Lower leg skin (tissue), 4 donors: ENCODE measurements at places on chromosomes 11 and 22.
A peak's percentile ranks its signal among the peaks of the same experiment; 100 is the strongest.

DNA sequence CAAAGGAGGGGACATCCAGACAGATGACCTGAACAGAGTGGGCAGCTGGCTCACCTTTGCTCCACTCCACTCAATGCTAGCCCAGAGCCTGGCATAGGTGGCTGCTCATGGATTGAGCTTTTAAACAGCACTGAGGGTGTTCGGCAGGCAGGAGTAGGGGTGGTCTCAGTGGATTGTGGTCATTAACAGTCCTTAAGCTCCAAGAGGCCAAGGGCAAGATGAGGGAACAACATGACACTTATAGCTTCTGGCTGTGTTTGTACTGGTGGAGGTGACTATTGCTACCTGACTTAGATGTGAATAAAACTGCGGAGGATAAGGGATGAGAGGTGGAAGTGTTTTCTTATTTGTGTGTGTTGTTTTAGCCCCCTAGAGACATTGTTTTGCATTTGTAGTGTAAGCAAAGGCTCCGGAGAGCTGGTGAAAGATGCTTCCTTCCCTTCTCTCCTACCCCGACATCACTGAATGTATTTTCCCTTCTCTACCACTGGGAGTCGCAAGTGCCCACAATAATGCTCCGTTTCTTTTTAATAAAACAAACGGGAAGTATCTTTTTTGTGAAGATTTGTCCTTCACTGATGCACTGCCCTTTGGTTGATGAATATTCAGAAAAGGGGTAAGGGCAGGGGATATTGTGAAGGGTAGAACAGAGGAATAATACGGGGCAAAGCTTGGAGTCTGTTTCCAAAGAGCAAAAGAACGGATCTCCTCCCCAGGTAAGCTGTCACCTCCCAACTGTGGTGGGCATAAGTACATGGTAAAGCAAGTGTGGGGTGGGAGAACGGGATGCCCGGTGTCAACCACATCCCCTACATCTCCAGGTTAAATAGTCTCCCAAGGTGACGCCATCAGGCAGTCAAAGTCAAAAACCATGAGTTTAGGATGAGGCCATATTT lies 27.5 kb upstream of the MTNR1B start:
- DNase-seq: no peak

GRCh38 chr11:14012846-14013245 lies 50.3 kb downstream of the SPON1 start:
- no peak for DNase-seq

- no peak for DNase-seq
Observed at GRCh38 chr22:43831561-43832392, 19.7 kb upstream of the EFCAB6 start.

GRCh38 chr11:46296528-46297448 lies 19.3 kb downstream of the CREB3L1 start:
- DNase-seq: no peak

GRCh38 chr11:60939855-60940254 lies 12.1 kb downstream of the SLC15A3 start:
- no peak for DNase-seq

DNA sequence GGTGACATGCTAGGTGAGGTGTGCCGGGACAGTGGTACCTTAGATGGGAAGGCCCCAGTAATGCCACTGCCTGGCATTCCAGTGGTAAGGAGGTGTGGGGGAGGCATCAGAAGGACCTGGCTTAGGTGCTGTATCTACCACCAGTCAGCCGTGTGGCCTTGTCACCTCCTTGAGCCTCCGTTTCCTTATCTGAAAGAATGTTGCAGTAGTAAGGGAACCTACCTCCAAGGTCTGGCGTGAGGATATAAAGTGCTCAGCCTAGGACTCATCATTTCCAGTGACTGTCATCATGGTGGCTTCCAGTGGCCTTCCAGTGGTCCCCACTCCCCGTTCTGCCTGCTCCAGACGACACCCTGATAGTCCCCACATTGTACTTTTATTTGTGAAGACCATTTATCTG lies 6.8 kb upstream of the DUSP18 start:
- no peak for DNase-seq

DNA sequence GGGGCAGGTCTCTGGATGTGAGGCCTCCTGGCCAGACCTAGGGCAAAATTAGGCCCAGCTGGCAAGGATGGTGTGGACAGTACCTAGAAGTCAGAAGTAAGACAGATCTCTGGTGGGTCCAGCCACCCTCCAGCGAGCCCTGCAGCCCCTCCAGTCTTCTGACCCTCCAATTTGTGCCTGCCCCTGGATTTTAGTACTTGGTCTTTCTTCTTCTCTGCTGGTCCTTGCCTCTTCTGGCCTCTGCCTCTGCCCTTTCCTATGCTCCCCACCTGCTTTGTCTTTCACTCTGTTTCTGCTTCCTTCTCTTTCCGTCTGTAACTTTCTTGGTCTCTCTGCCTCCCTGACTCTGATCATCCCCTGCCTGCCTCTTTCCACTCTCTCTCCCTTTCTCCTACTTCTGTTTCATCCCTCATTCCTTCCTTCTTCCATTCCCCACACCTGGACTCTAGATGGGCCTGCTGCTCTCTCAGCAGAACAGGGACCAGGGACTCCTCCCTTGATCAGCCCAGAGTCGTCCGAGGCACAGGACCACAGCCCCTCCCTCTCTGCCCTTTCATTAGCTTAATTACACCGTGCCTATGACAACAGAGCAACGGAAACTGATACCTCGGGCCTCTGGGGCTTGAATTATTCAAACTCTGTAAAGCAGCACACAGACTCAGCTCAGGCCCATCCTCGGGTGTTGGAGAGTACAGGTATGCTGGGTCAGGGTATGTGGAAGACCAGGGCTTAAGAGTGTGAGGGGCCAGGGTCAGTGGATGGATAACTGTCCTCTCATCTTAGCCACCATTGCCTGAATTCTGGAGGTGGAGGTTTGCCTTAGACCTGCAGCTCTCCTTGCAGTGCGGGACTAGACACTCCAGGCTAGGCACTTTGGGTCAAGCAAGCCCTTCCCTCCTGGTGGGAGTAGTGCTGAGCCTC lies at the start of gene CHRNA10:
Gene CHRNA10 (minus strand): TSS at position 51 of the 921 bp plus-strand sequence. CDS start 72 bp downstream, outside the sequence.
- DNase-seq: no peak

- DNase-seq: no peak
Observed at GRCh38 chr22:50674606-50675552, 2.3 kb downstream of the SHANK3 start.

- no peak for DNase-seq
Observed at GRCh38 chr11:132862137-132862536, 670.2 kb downstream of the OPCML start.

GRCh38 chr11:134343646-134344045 lies 11.9 kb downstream of the GLB1L2 start:
- peak; percentile 57 for DNase-seq

DNA sequence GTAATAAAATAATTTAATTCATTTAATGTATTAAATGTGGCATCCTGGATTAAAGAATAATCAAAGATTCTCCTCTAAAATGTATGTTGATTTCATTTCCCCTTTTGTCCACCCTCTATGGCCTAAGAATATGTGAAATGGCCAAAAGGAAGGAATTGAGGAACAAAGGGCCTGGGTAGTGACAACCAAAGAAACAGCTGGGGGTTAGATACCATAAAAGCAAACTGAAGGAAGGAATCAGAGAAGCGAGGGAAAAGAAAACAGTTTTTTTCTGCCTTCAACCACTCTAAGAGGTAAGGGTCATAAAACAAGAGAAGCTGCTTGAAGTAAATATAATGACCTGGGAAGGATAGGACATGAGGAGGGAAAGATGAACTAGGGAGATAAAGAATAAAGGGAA lies 139.3 kb downstream of the FAM76B start:
- no peak for DNase-seq

- DNase-seq: no peak
Observed at GRCh38 chr11:115067471-115067870, 389.1 kb downstream of the NXPE2 start.

DNA sequence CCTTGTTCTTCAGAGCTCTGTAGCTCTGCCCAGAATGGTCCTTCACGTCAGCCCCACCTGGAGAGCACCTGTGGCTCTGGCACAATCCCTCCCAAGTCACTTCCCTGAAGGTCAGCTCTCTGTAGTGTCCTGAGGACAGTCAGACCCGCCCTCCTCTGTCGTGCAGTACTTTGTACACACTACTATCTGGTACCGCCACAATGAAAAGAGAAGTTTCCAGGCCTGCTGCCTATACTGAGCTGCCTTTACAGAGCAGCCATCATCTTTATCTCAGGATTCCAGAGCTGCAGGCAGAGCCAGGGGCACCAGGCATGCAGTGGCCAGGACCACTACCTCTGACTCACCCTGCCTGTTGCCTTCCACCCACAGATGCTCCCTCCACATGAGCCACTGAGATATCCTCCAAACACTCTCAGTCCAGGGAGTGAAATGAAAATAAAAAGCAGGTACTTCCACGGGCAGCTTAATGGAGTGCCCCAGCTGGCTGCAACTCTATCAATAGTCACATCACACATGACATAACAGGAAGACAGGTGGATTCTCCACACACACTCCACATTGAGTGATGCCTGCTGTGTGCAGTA lies 7.3 kb downstream of the PACSIN2 start:
- no peak for DNase-seq

- DNase-seq: no peak
Observed at GRCh38 chr11:86136538-86136937, 67.7 kb upstream of the PICALM start.

GRCh38 chr11:101475699-101476098 lies 108.1 kb downstream of the TRPC6 start:
- DNase-seq: no peak

DNA sequence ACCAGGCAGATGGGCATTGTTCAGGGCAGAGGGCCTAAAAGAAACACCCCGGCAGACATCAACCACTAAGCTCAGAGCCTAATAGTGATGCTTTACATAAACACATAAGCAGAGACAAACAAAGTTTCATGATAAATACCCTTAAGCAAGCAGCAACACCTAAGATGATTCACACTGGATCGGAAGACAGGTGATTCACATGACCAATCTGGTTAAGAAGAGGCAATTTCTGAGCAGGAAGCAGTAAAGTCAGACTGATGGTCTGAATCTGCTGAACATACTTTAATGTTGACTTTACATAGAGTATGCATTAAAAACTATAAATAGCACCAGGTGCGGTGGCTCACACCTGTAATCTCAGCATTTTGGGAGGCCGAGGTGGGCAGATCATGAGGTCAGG lies 56.1 kb downstream of the SYN3 start:
- no peak for DNase-seq

DNA sequence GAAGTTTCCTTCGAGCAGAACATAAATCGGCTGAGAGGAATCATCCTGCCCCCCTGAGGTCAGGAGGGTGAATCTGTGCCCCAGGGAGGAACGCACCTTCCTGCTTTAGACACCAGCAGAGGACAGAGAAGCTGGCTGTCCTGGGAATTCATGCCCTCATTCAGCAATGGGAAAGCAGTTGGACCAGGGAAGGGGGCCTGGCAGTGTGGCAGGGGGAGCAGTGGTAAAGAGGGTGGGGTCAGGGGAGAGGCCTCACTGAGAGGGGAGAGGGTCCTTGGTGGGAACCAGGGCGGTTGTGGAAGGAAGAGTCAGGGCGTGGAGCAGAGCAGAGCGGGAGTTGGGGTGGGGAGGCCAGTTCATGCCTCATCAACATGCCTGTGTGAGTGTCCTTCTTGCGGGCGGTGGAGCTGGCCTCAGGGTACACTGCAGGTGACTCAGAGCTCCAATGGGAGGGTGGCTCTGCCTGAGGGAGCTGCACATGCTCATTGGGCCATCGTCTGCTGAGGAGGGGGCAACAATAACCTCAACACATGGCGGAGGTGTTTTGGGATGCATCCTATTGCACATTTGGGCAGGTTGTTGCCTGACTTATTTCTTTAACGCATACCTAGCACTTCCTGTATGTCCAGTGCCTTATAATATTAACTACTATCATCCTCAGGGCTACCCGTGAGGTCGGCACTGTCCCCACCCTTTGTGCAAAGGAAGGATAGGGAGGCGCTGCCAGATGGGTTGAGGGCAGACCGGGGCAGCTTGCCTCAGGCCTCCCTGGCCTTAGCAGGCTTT lies 23.2 kb downstream of the MED15 start:
- DNase-seq: no peak

DNA sequence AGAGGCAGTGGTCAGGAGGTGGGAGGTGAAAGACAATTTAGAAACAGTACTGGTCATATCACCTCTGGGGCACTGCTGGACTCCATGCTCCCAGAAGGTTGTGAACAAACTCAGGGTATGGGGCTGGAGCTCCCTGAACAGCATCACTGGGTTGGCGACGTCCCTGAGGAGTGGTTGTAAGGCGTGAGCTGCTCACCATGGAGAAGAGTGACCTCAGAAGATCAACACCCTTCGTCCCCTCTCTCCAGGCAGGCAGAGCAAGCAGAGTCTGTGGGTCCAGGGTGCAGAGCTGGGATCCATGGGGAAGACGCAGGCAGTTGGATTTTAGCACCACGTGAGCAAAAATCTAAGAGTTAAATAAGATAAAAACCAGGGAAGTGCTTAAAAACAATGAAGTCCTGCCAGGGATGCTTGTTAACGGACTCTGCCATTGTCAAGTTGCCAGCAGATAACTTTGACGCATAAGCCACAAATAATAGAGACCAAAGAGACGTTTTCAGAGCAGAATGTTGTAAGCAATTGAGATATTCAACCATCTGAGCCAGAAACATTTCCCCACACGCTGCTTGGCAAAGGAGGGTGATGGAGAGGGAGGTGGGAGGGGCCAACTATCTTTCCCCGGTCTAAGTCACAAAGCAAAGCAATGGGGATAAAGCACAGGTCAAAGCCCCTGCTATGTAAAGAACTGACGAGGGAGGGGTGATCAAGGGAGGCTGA lies 13.6 kb downstream of the PNPLA5 start:
- no peak for DNase-seq

DNA sequence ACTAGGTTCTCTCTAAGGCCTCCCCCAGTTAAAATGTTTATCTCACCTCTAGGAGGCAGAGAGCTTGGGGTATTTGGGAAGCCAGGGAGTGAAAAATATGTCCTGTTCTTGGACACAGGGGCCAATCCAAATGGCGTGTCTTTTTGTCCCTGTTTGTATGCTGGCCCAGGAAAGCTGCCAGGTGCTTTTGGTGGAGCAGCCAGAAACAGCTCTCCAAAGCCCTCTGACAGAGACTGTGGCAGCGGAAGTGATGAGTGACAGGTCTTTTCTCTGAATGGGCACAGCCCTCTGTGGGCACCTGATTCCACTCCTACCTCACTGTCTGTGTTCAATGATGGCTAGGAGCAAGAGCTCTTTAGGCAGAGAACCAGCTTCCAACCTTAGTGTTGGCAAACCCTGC lies 106.4 kb upstream of the KIRREL3 start:
- no peak for DNase-seq

GRCh38 chr11:131957875-131958274 lies 587.5 kb downstream of the NTM start:
- no peak for DNase-seq

DNA sequence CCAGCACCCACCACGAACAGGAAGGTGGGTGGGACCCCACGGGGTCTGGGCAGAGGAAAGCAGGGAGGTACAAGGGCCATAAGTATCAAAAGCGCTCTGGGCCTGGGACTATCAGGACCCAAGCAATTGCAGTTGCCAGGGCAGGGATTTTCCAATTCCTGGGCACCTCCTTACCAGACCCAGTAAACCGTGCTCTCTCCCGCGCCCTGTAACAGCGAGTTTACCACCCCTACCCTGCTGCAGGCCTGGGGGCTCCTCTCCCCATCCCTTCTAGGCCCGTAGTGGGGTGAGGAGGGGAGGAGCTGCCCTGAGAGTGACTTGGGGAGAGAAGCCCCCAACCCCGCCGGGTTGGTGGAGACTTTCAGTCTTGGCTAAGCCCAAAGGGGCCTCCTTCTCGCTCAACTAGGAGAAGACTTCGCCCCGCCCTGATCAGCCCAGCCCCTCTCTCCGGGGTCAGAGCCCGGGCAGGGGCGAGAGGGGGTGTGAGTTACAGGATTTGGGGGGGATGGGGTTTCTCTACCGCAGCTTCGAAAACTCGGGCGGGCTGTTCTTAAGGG lies 5.4 kb downstream of the PAX6 start:
- no peak for DNase-seq
